ENCODE measurements at places on chromosomes 12 and 14.

- DNase-seq: no peak
Observed at GRCh38 chr12:92133795-92134637, 11.6 kb downstream of the BTG1 start.

- no peak for DNase-seq
Observed at GRCh38 chr12:25615119-25615518, 62.0 kb upstream of the LMNTD1 start.

DNA sequence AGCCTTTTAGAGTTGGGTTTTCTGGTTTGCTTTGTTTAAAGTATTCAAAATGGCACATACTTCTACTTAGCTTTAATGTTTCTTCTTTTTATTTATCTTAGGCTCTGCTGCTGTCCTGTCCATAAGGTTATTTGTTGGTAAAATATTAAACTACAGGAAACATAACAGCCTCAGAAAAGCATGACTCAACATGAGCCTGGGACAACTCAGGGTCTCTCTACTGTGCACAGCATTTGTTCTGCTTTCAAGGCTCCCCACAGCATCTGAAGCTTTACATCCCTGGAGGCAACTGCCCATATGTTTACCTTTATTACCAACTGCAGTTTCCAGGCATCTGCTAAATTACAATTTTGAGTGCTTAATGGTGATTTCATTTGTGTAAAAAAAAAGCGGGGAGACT is 954.2 kb upstream of the FBXO33 start:
- no peak for DNase-seq

DNA sequence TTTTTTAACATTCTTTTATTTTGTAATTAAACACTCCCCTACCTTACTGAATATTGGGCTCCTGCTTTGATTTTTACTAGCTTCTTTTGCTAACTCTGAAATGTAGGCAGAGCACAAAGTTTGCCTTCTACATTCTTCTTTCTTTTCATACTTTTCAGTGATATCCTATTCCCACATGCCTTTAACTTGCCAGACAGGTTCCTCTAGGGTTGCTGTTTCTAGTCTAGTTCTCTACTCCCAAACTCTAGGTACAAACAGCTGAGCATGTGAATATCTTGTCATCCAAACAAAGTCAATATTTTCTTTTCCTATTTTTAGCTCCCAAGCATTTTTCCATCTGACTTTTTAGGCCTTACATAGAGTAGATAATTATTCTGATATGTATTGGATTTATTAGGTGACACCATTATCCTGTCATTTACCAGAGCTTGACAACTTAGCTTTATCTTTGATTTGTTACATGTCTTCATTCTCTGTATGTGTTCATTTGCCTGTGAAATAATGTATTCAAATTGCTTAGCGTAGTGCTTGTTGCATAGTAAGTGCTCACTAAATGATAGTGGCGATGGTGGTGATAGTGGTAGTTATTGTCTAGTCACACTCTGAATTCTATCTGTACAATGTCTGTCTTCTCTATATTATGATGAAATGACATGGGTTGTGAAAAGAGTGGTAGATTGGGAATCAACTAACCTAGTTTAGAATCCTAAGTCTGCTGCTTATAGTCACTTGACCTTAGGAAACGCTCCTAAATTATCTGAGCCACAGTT is 73.6 kb upstream of the DNM1L start:
- no peak for DNase-seq

GRCh38 chr12:82896979-82897378 is 210.3 kb downstream of the TMTC2 start:
- no peak for DNase-seq

GRCh38 chr14:30580616-30581282 is 21.8 kb downstream of the G2E3 start:
- DNase-seq: no peak

DNA sequence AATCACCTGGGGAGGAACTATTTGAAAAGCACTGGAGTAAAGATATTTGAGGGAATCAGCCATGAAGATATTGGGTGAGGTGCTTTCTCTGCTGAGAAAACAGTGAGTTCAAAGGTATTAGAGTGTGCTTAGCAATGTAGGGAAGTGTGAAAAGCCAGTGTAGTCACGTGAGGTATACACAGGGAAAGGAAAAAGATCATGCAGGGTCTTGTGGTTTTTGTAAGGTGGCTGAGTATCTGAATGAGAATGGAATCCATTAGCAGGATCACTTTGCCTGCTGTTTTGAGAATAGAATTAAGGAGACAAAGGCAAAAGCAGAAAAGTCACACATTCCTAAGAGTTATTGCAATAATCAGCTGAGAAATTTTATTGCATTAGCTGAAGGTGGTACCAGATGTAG is 193.0 kb downstream of the PIK3C2G start:
- no peak for DNase-seq

- no peak for DNase-seq
Observed at GRCh38 chr14:67778792-67779191, 37.6 kb downstream of the ZFYVE26 start.

DNA sequence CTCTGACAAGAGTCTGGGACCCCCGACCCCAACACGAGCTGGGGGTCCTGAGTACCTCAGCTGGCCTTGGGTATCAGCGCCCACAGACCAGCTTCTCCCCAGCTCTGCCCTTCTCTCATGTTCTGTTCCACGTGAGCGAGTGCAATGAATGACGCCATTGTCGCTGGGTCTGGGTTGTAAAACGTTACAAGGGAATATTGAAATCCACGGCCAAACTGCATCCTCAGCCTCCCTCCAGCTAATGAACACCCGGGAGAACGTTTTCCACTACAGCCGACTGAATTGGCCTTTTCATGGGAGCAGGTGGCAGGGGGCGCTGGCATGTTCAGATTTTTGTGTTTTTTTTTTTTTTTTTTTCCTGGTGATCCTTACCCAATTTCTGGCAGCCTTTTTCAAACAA is 34.7 kb downstream of the TBX5 start:
- DNase-seq: no peak

DNA sequence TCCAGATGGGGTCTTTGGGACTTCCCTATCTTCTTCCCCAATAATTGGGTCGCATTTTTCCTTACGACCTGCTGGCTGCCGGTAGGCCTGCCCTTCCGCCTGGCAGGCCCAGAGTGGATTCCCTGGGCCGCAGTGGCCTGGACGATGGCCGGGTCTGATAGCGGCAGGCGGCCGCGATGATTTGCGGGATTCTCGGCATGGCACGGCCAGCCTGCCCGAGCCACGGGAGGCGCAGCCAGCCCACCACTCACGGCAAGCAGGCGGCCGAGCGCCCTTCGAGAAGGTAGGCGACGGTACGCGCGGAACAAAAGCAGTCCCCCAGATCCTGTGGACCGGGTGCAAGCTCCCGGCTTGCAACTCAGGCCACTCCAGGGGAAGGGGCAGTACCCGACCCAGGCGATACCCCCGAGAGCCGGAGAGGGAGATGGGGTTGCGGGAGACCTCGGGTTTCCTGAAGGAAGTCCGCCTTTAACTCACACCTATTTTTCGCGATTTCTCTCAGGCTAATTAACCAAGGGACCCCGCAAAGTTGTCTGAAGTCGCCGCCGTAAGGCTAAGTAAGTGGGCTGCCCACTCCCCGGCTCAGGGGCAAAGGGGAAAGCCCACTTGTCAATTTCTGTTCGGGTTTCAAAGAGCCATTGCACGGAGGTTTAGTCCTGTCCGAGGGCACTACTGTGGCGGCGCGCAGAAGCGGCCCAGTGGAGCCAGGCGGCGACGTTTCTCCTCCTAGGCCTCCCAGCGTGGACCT is 1.4 kb upstream of the GSC start:
- DNase-seq: no peak

DNA sequence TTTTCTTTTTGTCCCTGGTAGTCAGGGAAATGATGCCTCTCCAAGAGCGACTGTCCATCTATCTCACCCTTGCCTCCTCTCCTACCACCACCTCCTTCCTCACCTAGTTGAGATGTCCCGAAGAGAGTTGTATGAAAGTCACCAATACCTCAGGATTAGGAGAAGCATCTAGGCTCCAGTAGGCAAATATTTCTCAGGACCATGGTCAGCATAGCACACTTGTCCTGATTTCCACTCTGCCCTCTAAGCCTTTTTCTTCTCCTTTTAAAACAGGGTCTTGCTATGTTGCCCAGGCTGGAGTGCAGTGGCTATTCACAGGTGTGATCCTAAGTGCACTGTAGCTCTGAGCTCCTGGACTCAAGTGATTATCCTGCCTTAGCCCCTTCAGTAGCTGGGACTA is 268.4 kb upstream of the PELI2 start:
- no peak for DNase-seq

DNA sequence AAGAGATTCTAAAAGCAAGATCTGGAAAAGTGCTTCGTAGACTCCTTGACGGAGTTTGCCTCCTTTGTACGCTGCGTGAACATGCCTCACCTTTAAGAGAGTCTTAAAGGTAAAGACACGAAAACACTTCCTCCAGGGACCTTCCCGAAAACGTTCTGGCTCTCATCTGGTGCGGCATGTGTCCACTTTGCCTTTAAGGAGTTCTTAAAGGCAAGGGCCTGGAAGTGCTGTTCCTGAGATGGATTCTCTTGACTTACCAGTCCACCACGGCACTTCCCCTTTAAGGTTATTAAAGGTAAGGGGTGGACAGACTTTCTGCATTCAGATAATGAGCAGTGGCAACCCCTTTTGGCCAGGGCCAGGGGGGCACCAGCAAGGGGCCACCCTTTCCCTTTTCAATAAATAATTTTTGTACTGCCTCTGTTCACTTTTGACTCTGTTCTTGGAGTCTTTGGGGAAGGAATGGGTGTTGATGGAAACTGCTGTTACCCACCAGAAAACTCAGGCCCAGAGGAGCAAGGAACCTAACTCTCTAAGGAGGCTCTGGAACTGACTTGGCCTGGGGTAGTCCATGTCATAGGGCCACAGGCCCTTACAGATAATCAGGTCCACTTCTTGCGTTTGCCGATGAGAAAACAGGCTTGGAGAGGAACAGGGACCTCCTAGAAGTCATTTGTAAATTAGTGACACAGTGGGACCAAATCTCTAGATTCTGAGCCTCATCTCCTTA is 4.4 kb downstream of the REM2 start:
- no peak for DNase-seq

- DNase-seq: no peak
Observed at GRCh38 chr12:46521145-46521544, 148.6 kb upstream of the SLC38A2 start.

DNA sequence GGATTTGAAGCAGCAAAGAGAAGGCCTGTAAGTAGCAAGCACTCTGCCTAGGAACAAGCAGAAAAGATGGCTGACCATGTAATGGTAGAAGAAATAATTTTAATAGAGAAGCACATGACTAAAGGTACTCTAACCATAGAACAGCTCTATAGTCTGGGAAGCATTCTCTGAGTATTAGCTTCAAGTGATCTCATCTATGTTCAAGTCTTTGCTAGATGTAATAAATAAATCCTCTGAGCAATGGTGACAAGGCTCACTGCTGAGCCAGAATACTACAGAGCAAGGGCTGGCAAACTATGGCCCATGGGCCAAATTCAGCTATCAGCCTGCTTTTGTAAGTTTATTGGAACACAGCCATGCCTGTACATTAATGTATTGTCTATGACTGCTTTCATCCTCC is 84.8 kb downstream of the PEBP1 start:
- no peak for DNase-seq

- no peak for DNase-seq
Observed at GRCh38 chr14:63496837-63497400, 46.3 kb downstream of the PPP2R5E start.

DNA sequence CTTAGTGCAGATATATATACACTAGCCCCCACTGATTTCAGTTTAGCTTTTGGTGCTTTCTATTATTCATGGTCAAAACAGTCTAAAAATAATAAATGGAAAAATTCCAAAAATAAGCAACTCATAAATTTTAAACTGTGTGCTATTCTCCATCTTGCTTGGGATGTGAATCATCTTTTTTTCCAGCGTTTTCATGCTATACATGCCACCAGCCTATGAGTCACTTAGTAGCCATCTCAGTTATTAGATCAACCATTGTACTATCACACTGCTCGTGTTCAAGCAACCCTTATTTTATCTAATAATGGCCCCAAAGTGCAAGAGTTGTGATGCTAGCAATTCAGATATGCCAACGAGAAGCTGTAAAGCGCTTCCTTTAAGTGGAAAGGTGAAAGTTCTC is 73.9 kb upstream of the KRR1 start:
- no peak for DNase-seq

DNA sequence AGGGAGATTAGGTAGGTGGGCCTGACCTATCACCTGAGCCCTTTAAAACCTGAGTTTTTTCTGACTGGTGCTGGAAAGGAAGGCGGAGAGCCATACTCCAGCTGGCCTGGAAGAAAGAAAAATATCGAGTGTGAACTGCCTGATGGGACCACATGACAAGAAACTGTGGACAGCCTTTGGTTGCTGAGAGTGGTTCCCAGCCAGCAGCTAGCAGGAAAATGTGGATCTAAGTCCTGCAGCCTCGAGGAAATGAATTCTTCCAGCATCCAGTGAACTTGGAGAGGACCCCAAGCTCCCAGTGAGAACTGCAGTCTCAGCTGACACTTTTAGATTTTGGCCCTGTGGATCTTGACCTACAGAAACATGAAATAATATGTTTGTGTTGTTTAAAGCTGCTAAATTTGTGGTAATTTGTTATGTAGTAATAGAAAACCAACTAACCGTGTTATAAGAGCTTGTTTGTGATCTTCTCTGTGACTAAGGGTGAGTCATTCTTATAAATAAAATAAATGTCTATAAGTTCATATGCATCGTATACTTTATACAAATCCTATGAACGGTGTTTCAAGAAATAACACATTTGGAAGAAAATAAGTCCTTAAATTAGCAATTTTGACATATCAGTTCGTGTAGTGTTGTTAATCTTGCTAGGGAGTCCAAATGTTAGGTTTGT is 359.6 kb downstream of the BMP4 start:
- no peak for DNase-seq

DNA sequence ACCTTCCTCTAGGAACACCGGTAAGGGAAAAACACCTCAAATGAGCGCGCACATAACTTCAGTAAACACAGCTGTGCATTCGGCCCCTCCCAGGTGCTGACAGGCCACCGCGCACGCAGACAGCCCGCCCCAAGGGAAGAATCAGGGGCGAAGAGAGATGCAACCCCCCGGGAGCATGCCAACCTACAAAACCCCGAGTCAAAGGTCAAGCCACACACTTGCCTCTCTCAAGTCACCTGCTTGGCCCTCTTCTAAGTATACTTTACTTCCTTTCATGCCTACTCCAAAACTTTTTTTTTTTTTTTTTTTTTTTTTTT is 2.3 kb upstream of the CYP46A1 start:
- no peak for DNase-seq

DNA sequence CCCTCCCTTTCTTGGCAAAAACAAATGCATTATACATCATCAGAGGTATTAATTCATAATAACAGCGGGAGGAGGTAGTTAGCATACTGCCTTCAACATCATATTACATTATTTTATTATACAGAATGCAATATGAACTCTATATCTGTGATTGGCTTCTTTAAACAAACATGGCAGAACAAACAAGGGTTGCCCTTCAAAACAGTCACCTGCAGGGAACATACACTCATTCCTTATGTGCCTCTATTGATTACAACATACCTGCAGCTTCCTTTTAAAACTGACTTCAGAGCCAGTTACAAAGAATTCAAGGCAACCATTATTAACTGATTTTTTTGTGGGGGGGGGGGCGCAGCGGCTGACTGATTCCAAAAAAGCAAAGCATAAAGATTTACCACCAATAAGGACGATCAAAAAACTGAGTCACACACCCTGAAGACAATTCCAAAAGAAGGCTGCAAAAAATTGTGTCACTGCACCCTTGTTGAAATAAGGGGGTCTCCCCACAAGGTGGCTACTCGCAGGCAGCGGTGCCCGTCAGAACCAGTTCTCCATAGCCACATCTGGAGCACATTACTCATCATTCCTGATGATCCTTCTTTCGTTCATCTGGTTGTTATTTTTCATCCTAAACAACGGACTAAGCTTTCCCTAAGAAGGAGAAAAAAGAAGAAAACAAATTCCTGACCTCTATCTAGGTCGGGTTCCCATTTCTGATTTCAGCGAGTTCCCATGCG is 51.8 kb downstream of the SMUG1 start:
- no peak for DNase-seq

GRCh38 chr12:106646472-106646871 is 63.7 kb downstream of the RFX4 start:
- no peak for DNase-seq
